ENCODE measurements at places on chromosomes 5 and 9.

GRCh38 chr9:14251154-14252071 lies 62.5 kb downstream of the NFIB start:
- DNase-seq = peak; percentile 13

DNA sequence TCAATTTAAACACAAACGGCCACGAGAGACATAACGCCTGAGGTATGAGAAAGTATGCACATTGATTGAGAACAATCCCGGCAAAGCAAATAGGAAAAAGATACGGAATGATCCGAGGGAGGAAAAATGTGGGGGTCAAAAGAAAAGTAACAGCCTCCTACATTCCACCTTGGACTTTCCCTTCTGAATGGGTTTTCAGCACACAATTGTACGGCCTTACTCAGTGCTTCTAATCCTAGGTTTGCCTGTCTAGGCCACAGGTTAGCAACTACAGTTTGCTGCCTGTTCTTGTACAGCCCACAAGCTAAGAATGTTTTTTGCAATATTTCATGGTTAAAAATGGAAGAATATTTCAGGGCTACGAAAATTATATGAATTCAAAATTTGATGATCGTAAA lies 46.2 kb upstream of the RNF20 start:
- no peak for DNase-seq

DNA sequence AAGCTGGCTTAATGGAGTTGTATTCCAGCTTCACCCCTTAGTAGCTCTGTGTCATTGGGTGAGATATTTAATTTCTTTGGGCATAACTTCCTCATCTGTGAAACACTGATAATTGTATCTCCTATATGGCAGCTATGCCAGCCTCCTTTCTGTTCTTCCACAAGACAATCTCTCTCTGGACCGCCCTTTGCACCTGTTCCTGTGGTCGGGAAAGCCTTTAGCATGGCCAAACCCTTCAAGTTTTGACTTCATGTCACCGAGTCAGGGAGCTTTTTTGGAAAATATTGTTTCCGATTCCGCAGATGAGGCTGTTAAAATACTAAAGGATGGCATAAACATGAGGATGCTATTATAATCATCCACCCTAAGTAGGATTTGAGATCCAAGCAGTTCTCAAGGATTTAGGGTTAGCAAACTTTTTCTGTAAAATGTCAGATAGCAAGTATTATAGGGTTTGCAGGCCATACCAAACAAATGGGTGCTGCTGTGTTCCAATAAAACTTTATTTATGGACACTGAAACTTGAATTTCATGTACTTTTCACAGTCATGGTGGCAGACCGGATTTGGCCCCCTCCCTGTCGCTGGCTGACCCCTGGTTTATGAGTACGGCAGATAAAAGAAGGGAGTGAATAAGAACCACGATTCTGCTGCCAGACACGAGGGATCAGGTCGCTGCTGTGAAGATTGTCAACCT lies 695 bp upstream of the NDFIP1 start:
- DNase-seq = no peak

GRCh38 chr5:134129411-134130238 lies 15.1 kb downstream of the TCF7 start:
- DNase-seq = no peak

DNA sequence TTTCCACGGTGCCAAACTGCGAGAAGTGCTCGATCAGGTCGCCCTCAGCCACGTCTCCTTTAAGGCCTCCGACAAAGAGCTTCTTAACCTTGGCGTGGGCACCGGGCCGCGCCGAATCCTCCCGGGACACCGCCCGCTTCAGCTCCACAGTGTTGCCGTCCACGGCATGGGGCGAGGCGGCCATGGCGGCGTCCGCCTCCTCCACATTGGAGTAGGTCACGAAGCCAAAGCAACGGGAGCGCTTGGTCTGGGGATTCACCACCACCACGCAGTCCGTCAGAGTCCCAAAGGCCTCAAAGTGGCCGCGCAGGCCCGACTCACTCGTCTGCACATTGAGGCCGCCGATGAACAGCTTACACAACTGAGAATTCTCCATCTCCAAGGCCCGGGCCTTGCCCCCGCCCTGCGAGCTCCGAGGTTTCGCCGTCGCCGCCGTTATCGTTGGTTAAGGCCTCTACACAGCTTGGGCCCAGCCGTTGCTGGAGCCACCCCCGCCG lies 424 bp downstream of the HNRNPA0 start:
- DNase-seq = no peak

- peak; percentile 72 for DNase-seq
These were observed 165.7 kb downstream of the PSAT1 start for GRCh38 chr9:78462611-78463010.

- DNase-seq = no peak
These were observed 66.8 kb upstream of the RNF130 start for GRCh38 chr5:180138214-180138975.

GRCh38 chr5:129096382-129096991 lies 1.9 kb downstream of the ISOC1 start:
- no peak for DNase-seq

DNA sequence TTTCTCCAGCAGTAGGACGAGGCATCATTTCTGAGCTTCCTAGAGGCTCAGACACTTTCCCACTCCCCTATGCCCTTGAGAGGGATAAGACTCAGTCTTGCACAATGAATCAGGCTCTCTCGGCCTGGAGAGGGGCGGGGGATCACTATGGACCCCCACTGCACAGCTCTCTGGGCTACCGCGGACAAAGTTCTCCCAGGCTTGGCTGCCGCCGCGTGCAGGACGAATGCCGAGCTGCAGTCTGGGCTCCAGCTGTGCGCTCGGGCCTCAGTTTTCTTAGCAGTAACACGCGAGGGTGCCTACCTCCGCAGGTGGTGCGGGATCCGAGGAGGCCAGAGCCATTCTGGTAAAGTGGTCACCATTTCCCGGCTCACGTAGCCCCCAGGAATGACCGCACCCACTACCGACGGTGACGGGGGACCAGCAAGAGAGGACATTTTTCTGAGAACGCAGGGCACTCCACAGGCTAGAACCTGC lies 3.4 kb upstream of the MYORG start:
- DNase-seq = no peak

DNA sequence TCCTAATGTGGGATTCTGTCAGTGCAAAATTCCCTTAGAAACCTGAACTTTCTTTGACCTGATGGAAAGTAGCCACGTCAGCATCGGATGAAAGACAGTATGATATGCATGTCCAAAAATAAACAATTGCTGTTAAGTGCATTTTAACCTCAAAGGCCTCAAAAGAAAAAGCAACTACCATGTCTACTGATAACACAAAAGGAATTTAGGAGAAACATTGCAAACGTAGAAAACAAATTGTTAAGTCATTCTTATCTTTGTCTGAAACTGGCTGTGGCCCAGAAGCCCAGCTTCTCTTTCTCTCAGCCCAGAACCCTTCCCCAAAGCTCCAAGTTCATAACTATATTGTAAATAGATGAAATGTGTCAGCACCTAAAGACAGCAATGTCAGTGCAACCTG lies 11.1 kb upstream of the LHFPL2 start:
- DNase-seq = peak; percentile 52

DNA sequence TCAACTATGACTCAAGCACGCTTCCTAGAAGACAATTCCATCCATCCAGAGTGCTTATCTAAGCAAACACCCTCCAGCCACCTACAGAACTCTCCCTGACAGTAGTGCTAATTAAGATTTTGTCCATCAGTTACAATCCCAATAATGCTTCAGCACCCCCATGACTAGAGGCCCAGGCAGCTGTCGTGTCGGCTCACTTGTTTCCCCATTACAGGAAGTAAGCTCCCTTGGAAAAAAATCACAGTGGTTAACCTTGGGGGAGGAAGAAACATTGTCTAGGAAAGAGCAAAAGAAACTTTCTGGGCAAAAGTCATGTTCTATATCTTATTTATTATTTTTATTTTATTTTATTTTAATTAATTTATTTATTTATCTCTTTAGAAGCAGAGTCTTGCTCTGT lies 108.8 kb upstream of the LPAR1 start:
- DNase-seq = no peak

DNA sequence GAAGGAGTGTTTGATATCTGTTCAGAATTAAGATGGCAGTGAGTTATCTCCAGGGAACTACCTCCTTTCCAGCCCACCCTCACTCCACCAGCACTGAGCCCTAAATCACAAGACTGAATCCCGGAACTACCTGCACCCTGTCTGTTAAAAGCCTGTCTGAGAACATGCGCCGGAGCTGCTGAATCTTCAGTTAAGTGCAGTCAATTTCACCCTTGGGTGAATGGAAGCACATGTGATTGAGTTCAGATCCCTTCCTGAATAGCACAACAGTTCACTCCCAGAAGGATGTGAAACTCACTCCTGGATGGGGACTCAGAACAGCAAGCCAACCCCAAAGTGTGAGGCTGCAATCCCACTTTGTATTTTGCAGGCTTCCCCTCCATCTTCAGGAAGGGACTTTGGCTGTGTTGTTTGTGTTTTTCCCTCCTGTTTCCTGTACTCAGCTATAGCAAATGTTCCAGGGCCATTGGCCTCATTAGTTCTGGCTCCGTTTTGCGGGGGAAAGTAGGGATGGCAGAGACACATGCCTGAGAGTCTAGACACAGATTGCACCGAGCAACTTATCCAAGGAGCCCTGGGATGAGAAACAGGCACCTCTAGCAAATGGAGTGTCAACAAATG lies 43.4 kb downstream of the DPYSL3 start:
- DNase-seq = no peak

DNA sequence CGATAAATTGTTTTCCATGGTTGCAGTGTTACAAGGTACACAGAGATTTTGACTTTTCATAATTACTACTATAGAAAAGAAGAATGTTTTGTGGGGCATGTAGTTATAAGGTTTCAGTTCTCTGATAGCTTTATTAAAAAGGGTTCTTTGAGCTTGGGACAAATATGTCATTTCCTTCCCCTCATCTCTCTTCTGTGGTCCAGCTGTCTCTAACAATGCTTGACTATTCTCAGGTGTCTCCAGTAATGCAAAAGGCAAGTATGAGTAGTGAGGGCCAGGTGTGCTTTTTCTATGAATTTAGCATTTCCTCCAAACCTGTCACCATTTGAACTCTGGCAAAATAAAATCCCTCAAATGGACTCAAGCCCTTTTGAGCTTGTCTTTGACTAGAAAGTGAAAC lies 84.3 kb downstream of the SLF1 start:
- no peak for DNase-seq

DNA sequence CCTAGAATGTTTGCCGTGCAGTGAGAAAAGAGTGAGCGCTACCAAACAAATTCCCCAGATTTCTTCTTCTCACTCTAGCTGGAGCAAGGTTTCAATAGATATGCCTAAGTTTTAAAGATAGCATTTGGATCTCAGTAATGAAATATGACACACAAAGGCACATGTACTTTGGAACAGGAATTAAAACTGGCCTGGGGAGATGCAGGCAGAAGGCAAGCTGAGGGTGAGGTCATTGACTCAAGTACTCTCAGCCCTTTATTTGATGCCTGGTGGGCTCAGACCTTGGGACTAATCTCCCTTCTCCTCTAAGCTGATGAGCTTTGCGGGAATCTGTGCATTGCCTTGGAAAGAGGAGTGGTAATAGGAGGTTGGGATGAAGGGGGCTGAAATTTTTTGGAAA lies 323.3 kb upstream of the SLC30A5 start:
- no peak for DNase-seq

- DNase-seq = peak; percentile 65
These were observed 3.7 kb upstream of the SVEP1 start for GRCh38 chr9:110583237-110583636.

- DNase-seq = no peak
These were observed 17.8 kb downstream of the IRX4 start for GRCh38 chr5:1864896-1865440.

DNA sequence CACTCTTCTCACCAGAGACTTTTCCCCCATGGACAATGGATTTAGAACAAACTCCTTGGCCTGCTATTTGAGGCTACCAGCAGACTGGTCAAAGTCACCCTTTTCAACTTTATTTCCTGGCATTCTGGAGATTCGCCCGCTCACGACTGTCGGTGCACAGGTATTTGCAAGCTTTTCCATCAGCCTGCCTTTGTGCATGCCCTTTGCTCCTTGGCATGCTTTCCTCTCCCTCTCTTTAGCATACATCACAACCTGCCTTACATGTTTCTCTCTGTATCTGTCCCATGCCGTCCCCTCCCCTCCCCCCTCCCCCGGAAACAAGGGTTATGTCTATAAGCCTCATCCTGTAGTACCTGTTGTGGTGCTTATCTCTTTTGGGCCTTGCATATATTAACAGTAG lies 257.1 kb downstream of the AOPEP start:
- no peak for DNase-seq

- DNase-seq = no peak
These were observed 57.7 kb downstream of the ALDH1A1 start for GRCh38 chr9:72895122-72895521.

GRCh38 chr5:116736671-116737070 lies 162.0 kb upstream of the SEMA6A start:
- no peak for DNase-seq

- DNase-seq = no peak
These were observed 1243.0 kb upstream of the CDH9 start for GRCh38 chr5:28281351-28281750.

DNA sequence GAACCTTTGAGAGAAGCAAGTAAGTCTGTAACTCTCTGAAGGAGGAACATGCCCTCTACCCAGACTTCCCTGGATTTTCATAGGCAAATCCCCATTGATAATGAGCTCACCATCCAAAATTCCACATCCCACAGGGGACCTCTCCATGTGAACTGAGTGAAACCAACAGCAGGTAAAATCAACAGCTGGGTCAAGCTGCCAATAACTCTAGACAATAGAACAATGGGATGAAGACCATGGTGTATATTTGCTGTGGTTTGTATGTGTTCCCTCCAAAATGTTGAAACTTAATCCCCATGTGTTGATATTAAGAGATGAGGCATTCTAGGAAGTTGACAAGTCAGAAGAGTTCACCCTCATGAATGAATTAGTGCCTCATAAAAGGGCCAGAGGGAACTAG lies 110.2 kb upstream of the MYO10 start:
- DNase-seq = peak; percentile 5

DNA sequence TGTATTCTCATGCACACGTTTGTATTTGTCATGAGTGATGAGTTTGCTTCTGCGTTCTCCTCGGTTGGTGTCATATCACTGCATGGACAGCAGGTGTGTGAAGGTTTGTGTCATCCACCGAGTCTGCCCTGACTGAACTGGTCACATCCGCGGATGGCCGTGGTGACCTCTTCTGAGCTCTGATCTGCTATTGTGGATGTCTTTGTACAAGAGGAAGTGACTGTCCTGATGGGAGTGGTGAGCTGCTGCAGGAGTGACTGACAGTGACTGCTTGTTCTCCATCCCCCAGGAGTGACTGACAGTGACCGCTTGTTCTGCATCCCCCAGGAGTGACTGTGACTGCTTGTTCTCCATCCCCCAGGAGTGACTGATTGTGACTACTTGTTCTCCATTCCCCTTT lies 69.9 kb downstream of the EHMT1 start:
- DNase-seq = no peak

GRCh38 chr9:107707915-107708441 lies 218.4 kb upstream of the KLF4 start:
- peak; percentile 88 for DNase-seq

- DNase-seq = no peak
These were observed 211.3 kb upstream of the HAPLN1 start for GRCh38 chr5:83931969-83932368.
